Caudate nucleus (tissue), 63 donors: ENCODE measurements at places on chromosomes 11 and 22.

- DNase-seq, result no peak
Observed at GRCh38 chr22:45966320-45966894, 10.6 kb downstream of the WNT7B start.

DNA sequence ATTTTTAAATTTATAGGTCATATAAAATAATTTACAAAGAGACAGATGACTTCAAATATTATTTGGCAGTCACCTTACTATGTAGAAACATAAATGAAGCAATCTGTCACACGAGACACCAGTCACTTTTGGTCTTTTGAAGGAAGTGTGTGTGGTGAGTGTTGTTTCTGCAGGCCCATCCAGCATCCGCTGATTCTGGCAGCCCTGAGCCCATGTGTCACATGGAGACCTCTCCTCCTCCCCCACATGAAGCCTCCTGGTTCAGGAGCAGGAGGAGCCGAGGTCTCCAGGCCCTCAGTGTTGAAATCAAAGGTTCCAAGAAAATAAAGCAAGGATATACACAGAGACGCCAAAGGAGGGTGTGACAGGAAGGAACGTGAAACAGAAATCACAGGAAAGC is 60.1 kb downstream of the ARFGAP3 start:
- no peak for DNase-seq

GRCh38 chr11:7572001-7572712 is 58.4 kb downstream of the PPFIBP2 start:
- DNase-seq, result no peak

DNA sequence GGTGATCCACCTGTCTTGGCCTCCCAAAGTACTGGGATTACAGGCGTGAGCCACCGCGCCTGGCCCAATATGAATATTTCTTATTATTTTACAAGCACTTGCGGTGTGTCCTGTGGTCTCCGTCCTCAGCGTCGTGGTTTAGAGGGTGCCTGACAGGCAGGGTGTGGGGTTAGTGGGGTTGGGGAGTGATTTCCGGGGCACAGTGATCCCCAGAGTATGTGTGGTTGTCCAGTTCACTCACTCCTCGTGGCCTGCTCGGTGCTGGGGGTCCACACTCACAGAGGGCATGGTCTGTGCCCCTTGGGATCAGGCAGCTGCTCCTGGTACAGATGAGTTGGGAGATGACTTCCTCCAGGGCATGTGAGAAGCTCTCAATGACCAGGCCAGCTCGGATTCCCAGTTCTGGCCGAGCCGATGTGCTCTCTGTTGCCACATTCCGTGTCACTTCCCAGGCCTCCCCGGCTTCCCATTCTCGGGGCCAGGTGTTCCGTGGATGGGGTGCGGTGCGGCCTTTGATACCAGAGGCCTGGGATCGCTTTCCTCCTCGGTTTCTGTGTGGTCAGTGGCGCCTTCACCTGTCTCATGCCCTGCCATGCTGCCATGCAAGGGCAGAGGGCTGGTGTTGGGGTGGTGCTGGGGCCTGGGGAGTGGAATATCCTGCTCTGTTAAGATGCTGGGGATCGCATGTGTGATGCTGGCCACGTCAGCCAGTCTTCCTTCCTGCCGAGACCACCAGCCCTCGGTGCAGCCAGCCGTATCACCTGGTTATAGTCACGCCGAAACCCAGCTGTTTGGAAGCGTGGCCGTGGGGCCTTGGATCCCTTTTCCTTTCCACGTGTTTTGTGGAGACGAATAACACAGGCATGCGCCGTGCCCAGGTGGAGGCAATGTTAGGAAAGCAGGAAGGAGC is 39.6 kb downstream of the PARVB start:
- no peak for DNase-seq

DNA sequence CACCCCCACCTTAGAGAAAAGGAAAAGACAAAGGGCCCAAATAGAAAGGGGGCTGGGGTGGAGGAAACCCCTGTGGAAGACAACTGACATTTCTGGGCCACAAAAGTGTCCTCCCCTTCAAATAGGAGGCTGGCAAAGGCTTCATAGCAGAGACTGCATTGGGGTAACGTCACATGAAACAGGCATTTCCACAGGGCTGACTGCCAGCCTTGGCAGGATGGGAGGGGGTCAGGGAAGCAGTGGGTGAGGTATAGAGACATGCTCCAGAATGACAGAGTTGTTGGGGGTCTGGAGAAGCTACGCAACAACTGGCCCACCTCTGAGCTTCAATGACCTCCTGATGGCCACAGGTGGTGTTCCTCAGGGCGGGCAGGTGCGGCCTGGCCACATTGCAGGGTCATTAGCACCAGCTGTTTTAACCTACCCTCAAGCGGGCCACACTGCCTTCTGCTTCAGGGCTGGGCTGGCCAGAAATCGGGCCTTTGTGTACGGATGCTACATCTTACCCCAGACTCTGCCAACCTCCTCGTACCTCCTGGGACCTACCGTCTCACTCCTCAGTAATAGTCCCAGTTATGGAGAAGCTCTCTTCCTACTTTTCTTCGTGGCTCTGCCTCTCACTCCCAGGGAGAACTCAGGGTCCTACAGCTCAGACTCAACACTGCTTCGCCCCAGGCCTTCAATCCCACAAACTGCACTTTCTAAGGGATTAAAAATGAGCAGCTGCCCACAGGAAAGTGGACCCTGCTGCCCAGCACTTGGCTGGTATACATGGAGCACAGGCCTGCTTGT is 160.0 kb upstream of the NCAM1 start:
- no peak for DNase-seq

DNA sequence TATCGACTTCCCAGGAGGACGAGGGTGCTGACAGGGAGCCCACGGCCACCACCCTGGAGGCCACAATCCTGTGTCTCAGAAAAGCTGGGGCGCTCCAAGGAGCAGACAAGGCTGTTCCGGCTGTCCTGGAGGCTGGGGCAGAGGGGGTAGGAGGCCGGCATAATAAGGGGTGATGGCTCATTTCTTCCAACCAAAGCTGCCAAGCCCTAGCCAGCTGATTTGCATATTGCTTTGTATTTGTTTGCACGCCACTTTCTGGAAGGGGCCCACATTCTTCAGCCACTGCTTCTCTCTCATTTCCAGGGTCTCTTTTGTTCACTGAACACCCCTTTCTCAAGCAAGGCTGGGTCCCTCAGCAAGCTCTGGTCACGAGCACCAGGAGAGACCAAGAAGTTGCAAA is 4.7 kb downstream of the PDE2A start:
- no peak for DNase-seq

- no peak for DNase-seq
Observed at GRCh38 chr11:101584655-101585054, 848 bp upstream of the TRPC6 start.
